ENCODE measurements at places on chromosomes 13 and 19.

DNA sequence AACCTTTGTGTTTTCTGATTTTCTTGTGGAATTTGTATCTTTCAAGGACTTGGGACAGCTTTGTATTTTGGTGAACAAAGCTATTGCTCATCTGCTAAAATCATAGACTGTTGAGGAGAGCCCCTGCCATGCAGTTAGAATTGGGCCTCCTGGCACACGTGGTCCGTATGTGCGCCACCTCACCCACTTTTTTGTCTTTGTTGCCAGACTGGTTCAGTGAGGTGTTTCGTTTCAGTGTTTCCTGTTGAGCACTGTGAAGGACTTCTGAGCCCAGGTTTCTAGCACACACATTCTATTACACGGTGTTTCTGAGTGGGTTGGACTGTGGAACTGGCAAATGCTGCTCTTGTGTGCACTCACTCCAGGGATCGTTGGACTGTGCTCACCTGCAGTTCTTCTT, 37.6 kb upstream of the RNF113B start:
- DNase-seq, result no peak

DNA sequence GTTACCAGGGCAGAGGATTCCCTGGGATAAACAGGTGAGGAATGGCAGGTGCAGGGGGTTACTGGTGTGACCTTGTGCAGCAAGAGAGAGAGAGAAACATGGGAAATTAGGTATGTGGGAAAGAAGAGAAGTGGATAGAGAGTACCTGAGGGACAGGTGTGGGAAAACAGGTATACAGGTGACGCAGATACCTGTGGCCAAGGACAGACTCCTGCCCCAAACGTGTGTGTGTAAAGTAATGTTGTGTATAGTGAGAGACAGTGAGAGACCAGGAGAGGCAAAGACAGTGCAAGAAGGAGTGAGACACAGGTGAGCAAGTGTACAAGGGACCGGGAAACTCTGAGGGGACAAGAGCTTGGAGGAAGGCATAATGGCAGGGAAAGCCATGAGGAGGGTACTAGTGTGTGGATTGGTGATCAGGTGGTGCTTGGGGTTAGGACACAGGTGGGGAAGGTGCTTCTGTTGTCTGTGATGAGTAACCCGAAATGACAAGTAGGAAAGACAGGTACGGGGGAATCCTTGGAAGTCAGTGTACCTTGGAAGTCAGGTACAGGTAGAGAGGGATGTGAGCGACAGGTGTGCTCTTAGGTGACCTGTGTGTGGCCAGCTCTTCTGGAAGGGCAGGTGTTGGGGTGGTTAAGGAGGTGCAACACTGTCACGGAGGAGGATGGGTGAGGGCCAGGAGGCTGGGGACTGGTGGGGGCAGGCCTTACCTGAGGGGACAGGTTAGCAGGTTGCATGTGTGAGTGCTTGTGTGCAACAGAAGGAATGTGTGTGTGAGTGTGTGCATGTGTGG, 2.8 kb downstream of the ERFL start:
- DNase-seq, result no peak

DNA sequence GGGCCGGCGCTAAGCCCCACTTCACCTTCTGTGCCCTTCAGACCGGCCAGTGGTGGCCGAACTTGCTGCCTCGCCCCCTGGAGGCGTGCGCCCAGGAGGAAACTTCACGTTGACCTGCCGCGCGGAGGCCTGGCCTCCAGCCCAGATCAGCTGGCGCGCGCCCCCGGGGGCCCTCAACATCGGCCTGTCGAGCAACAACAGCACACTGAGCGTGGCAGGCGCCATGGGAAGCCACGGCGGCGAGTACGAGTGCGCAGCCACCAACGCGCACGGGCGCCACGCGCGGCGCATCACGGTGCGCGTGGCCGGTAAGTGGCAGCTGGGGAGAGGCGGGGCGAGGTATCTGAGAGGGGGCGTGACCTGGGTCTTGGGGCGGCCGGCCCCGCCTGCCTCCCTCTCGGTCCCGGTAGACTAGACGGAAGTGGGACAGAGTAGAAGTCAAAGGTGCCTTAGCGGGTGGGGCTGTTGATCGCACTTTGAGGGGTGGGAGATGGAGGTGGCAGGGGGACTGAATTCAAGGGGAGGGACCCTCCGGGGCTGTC, 5.6 kb downstream of the ICAM5 start:
- DNase-seq, result peak; percentile 85

GRCh38 chr13:47170971-47171370, 274.1 kb upstream of the HTR2A start:
- no peak for DNase-seq

DNA sequence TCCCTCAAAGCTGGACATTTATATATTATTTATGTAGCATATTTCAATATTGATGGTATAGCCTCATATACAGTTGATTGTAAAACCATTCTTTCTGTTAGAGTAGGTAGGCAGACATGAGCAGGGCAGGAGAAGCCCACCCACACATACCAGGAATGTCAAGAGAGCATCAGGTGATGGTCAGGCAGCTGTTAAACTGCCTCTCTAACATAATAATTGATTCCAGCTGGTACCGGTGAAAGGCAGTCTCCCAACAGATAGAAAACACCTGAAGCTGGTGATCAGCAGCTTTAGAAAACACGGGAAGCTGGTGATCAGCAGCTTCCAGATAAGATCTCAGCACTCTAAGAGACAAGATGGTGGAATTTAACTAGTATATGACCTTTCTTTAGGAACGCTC, 132.9 kb downstream of the SLITRK6 start:
- no peak for DNase-seq

DNA sequence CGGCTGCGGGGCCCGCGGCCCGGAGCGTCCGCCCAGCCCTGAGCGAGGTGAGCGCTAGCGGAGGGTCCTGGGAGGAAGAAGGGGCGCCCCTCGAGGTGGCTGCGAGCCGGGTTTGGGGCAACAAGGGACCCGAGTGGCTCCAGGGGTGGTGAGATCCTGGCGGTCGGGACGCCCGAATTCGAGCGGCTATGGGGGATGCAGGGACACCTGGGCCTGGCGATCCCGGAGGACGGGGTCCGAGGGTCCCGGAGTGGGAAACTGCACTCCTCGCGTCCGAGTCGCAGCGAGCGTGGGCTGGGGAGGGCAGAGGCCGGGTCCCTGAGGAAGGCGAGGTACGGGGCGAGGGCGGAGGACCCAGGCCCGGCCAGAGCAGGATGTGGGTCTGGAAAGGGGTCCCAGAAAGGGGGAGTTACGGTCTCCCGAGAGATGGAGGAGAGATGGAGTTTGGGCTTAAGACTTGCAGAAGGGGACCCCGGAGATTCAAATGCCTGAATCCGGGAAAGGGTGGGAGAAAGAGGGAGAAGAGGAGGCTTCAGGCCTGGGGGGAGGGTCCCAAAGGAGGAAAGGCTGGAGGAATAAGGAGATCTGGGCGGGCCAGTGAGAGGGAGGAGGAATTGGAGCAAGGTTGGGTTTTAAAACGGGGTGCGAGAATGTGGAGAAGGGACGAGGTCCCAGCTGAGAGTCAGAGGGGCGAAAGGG, 542 bp downstream of the CACNG7 start:
- DNase-seq, result no peak

GRCh38 chr13:113861433-113862030, 2.3 kb downstream of the GAS6 start:
- no peak for DNase-seq

Data from CD4-positive, alpha-beta T cell treated with Interleukin-17A for 1 hour (primary cell).